ENCODE measurements at places on chromosomes 2 and 18.

DNA sequence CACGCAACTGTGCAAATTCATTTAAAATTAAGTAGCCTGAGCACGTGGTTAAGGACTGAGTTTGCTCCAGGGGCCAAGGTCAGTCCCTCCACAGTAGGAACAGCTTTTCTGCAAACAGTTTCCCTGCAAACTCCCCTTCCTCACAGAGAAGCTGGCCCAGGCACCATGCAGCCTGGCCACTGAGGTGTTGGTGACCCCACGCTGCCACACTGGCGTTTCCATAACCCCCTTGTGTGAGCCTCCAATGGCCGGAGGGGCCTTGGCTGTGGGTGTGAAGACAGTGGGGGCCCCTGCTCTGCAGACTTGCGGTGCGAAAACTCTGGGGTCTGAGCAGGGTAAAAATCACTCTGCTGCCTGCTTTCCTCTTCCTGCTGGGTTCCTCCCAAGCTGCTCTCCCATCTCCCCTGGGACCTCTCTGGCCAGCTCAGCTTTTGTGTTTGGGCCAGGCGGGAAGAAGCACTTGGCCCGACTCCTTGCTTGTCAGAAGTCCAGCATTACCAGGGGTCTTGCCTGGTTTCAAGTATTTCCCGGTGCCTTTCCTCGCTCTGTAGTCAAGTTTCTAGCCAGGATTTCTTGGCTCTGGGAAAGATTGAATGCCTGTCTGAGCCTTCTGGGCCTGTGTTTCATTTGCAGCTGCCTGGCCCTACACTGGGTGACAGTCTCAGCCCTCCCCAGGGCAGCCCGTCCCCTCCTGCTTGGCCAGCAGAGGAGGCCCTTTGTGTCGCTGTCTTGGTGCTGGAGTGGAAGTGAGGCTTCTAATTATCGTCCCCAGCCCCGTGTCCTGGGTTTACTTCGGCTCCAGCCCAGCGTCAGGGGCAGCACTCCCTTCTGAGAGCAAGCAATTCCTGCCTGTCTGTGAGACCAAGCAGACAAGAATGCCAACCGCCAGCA lies 131.4 kb upstream of the SLC1A4 start:
- DNase-seq: no peak

- DNase-seq: peak; percentile 45
These were observed 570.3 kb downstream of the FBXO15 start for GRCh38 chr18:73577365-73577764.

DNA sequence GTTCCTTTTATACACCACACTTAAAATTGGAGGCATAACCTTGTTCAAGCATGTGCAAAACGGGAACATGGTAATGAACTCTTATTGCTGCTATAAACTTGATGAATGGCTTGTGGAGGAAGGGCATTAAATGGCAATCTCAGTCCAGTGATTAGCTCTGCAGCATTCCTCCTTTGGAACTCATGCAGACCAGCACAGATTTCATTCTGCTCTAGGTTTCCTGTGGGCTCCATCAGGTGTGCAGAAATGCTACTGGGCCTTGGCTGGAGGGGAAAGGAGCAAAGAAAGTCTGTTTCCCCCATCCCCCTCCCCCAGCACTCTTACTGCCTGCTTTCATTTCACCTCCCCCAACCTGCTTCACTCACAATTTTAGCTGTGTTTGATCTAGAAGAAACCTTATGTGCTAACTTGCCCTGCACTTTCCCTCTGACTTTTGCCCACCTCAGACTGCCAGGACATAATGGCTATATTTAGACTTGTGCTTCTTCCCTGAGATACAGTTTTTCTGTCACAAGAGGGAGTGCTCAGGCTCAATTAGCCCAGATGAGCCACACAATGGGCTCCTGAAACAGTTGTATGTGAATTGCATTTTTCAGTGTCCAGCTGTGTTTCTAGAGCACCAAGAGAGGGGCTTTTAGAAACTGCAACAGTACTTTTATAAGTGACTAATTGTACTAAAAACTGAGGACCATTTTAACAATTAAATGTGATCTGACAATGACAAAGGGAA lies 109.8 kb downstream of the FSHR start:
- no peak for DNase-seq

- DNase-seq: no peak
These were observed 21.2 kb downstream of the CLUL1 start for GRCh38 chr18:617970-618504.

DNA sequence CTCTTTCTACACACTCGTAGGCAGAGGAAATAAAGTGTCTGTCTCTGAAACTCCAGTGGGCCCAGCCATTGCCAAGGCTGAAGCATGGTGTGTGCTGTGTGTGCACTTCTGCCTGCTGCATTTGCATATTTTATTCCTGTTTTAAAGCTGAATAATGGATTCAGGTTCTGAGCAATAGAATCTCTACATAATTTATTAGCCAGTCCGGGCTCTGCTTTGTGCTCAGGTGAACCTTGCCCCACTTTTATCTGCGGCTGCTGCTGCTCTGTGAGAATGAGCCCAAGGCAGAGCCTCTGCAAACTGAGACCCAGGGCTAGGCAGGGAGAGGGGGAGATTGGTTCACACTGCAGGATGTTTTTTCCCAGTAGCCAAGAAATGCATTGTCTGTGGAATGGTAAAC lies 64.6 kb upstream of the SH3BP4 start:
- DNase-seq: no peak

DNA sequence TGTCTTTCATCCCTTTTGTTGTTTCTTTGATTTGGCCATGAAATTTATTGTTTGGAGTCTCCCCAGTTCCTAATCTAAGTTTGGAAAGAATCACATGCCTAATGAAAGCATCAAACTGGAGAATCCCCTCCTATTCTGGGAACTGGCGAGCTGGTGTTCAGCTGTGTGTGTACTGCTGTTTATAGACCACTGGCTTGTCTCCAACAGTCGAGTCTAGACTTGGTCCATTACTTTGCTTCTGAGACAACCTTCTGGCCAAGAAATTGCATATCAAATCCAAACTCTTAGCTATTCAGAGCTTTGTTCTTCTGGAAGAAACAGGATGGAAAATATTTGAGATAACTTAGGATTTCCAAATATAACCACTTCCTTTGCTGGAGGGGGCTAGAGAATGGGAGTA lies 111.5 kb upstream of the THSD7B start:
- DNase-seq: no peak
